Activated CD4-positive, alpha-beta memory T cell treated with anti-CD3 and anti-CD28 coated beads for 36 hours (primary cell): ENCODE measurements at places on chromosomes 4 and X. TPM values are rescaled to one million over a fixed set of nuclear protein-coding genes. Genes with fewer than 3 reads are reported as not detected.

GRCh38 chrX:39819921-39820849, 277.6 kb downstream of the BCOR start:
- DNase-seq, result peak; percentile 48

GRCh38 chrX:20740443-20740842, 473.7 kb upstream of the RPS6KA3 start:
- DNase-seq, result no peak

- DNase-seq, result no peak
Measured at GRCh38 chr4:185138161-185138560, 4.9 kb upstream of the SLC25A4 start.

- no peak for DNase-seq
Measured at GRCh38 chrX:138917781-138918180, 206.3 kb upstream of the FGF13 start.

- DNase-seq, result no peak
Measured at GRCh38 chr4:36189511-36190226, 54.6 kb downstream of the ARAP2 start.

DNA sequence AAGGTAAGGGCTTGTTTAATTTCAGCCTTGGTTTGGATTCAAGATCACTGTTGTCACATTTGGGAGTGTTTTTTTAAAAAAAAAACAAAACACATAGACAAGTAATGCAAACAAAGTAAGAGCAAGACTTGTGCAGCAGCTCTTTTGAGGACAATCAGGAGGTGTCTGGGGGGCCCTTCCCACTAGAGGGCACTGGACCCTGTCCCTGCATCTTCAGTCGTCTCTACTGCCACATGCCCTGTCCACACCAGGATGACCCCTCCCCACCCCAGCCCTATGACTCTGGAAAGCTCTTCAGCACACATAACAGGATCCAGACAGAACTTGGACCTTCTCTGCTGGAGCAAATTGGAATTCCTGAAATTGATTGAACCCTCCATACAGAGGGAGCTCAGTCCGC, 71.0 kb downstream of the USP46 start:
- peak; percentile 51 for DNase-seq

DNA sequence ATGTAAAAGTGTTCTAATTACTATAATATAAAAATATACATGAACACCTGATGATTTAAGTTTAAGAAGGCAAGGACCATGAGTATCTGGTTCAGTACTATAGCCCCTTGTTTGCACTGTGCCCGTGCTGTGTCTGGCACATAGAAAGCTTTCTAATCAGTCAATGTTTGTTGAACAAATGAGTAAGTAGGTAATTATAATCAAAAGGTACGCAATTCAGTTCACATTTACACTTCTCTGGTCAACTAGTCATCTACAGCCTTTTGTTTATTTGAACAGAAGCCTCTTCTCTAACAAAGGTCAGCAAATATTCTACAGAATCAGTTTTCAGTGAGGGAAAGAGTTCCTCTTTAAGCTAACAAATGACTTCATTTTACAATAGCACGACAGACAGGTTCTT, 523.3 kb downstream of the SMARCA1 start:
- DNase-seq, result no peak

- no peak for DNase-seq
Measured at GRCh38 chr4:170038769-170039168, 12.6 kb upstream of the MFAP3L start.

- DNase-seq, result no peak
Measured at GRCh38 chr4:53695540-53696463, 104.5 kb upstream of the LNX1 start.

GRCh38 chr4:54067166-54067565, 2.8 kb upstream of the CHIC2 start:
- DNase-seq, result no peak

DNA sequence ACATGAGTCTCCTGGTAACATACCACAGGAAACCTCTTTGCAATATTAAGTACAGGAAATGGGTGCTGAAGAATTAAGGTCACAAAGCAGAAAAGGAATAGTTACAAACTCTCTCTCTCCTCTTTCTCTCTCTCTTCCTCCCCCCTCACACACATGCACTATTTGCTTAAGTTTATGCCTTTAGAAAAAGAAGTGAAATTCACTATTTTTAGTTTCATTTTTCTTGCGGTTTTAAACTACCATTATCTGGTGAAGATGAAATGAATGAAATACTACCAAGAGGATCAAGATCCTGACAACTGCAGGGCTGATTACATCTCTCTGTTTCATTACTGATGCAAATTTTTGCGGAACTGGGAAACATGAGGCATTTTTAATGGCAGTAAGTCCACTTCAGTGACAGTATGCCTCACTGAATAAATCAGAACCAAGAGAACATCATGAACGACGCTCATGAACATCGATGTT, 64.3 kb upstream of the FTHL17 start:
- no peak for DNase-seq

DNA sequence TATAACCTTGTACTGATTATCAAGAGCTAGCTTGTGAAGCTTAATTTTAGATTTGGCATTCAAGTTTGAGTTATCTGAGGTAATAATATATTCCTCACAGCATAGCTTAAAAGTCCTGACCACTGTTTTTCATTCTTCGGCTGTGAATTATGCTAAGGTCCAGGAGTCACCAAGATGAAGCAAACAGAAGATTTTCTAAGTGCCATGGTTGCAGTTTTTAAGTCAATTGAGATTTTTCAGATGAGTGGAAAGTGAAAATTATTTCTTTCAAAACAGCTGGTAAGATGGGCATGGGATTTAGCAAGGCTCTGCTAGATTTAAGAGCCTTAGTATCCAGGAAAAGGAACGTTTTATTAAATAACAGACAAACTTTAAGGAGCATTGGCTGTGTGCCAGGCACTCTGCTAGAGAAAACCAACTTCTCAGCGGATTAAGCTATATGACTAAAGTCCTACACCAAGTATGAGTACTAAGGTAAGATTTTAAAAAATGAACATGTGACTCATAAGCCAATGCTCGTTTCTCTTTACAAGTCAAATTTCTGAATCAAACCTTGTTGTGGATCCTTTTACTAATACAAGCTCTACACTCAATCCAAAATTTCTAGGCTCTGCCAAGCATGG, 149.9 kb upstream of the IL15 start:
- no peak for DNase-seq

DNA sequence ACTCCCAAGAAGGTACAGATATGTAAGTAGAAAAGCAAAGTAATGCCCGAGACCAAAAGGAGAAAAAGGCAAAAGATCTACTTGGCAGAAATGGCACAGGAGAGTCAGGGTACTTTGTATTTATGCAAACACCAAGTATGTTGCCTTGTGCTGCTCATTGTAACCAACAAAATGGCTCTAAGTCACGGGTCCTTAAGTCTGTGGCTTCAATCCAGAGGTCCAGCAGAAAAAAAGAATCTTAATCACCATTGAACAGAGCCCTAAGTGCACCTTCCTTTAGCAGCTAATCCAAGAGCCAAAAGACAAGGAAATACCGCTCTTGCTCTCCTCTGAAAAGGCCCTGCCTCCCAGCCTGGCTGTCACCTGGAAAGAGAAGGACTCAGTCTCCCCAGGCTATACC, 324.9 kb upstream of the PPARGC1A start:
- no peak for DNase-seq

GRCh38 chr4:118282692-118283091, 70.1 kb downstream of the PRSS12 start:
- DNase-seq, result peak; percentile 35

DNA sequence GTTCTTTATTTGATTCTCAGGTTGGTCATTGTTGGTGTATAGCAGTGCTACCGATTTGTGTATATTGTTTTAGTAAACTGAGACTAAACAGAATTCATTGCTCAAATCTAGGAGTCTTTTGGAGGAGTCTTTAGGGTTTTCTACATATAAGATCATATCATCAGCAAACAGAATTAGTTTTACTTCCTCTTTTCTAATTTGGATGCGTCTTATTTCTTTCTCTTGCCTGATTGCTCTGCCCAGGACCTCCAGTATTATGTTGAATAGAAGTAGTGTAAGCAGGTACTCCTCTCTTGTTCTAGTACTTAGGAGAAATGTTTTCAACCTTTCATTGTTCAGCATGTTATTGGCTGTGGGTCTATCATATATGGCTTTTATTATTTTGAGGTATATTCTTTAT, 92.6 kb downstream of the IQCM start:
- DNase-seq, result no peak

GRCh38 chr4:133316909-133317308, 167.8 kb downstream of the PCDH10 start:
- DNase-seq, result no peak

DNA sequence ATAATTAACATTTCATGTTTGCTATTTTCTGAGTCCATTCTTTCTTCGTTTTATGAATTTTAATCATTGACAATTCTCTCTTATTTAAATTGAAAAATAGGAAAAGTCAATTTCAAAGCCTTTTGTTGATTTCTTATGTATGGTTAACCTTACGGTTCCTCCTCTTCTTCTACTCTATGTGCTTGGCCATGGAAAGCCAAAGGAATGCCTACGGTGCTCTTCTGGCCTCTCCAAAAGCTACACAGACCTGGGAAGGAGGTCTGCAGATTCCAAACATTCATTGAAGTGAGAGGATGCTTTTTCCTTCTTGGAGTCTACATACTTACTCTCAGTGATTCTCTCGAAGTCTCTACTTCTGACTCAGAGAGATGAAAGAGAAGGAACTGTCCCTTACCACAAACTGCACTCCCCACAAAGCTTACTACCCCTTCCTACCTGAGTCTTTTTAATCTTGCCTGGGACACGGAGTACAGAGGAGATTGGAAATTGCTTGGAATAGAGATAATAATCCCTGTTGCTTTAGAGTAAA, 863.1 kb upstream of the FTHL17 start:
- DNase-seq, result no peak

DNA sequence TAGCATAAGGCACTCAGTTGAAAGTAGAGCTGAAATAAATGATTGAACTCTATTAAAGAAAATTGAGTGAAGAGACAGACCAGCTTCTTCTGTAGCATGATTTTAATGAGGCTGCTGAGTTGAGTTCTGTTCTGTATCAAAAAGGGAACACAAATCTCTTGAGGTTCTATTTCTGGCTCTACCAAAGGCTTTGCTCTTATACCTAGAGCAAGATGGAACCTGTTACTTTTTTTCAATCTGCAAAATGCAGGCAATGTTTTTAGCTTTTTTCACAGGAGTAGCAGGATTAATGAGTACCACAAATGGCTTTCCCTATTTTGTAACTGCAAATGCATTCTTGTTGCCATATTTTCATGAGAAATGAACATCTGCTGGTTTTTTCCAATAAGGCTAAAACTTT, 4.2 kb upstream of the ERVMER34-1 start:
- no peak for DNase-seq

DNA sequence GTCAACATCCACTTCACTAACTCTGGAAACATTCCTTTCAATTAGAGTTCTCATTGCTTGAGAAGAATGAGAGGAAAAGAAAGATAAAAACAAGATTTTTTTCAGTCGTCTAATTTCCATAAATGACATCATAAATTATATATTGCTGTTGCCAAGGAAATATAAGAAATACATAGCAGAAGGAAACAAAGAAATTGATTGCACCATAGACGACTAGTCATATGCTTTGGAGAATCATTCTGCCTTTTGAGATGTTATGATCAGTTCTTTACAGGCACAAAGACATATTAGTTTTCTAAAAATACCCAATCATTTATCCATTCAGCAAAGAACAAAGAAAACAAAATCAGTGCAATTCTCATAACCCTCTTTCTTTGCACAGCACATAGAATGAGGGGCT, 672 bp upstream of the C1QTNF7 start:
- DNase-seq, result no peak

DNA sequence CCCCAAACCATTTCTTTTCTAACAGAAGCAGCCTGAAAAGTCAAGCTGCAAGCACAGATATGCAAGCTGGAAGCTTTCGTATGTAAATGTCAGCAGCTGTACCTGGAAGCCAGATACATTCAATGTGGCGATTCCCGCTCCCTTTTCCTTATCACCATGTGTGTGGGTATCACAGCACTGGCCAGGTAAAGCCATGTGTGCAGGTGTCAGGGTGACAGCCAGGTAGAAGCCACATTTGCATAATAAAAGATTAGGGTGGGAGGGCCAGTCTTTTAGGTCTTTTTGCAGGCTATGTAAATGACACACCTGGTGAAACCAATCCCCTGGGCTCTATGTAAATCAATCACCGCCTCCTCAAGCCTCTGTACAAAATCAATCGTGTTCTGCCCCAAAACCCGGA, 50.1 kb downstream of the RXFP1 start:
- no peak for DNase-seq

DNA sequence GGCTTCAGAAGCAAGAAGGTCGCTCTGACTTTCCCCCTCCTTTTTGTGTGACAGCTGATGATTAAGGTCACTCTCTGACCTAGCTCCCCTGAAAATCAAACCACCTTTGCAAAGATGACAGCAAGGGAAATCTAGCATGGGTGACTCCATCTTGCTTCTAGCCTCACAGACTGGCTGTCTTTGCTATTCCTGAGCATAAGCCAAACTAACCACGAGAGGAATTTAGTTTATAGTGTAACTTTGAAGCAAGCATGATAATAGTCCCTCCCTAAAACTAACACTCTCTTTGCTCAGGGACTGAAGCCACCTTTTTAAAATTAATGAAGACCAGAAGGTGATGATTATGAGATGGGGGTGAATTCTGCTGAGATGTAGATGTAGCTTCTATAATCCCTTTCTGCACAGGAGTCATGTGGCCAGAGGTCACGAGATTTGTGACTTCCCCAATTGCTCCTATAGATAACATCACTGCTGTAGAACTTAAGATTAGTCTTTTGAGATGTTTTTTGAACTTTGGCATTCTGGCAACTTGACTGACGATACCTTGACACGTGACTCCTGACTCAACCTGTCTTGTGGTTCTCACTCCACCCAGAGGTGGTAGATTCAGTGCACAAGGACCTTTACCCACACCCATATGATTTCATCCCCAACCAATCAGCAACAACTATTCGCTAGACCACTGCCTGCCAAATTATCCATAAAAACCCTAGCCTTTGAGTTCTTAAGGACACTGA, 14.9 kb upstream of the PDE5A start:
- DNase-seq, result no peak

DNA sequence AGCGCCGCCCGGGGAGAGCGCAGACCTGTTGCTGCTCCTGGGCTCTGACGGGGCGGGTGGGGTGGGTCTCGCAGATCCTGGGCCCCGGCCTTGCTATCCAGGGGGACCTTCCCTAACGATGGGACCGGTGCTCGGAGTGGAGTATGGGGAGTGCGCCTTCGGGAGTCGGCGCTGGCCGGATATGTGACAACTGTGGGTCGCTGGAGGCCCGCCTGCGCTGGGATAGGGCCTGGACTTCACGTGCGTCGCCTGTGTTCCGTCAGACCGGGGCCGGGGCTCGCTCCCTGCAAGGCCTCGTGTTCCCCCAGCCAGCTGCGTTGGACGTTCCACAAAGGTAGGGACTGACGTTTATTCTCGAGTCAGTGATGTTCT, 1.3 kb downstream of the TBL1X start:
- peak; percentile 27 for DNase-seq

Gene USP17L26
- total RNA-seq, result not detected

Gene SPANXC
- total RNA-seq, result not detected

Gene BEX3
- 24.5 TPM for total RNA-seq

Gene PABPC4L
- not detected for total RNA-seq

Gene NAT8L
- 0.19 TPM for total RNA-seq

Gene GPM6B
- not detected for total RNA-seq

Gene KLHL34
- 0.71 TPM for total RNA-seq

Gene GUCY1B1
- 0.24 TPM for total RNA-seq

Gene HS3ST1
- not detected for total RNA-seq

Gene SMIM31
- total RNA-seq, result not detected
